ENCODE measurements at places on chromosomes 13 and 19.

DNA sequence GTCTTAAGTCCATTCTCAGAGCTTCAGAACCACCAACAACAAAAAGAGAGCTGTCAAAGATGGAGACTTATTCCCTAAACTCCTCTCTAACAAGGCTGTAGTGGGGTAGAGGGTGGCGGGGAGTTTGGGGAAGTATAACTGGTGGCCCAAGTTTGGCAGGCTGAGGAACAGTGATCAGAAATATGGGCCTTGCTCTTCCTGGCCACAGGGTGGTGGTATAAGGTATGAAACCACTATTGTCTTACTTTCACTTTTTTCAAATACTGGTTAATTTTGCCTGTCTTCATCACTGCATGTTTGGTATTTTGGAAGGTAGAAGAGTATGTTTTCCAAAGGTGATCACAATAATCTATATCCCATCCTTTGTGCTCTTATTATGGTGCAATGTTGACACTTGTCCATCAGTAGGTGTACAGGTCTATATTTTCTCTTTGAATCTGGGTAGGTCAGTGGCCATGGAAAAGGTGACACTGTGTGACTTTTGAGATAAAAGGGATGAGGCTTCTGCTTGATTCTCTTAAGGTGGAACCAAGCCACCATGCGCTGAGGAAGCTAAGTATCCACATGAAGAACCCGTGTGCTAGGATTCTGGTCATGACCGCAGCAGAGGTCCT is 23.2 kb upstream of the GPC5 start:
- no peak for DNase-seq

DNA sequence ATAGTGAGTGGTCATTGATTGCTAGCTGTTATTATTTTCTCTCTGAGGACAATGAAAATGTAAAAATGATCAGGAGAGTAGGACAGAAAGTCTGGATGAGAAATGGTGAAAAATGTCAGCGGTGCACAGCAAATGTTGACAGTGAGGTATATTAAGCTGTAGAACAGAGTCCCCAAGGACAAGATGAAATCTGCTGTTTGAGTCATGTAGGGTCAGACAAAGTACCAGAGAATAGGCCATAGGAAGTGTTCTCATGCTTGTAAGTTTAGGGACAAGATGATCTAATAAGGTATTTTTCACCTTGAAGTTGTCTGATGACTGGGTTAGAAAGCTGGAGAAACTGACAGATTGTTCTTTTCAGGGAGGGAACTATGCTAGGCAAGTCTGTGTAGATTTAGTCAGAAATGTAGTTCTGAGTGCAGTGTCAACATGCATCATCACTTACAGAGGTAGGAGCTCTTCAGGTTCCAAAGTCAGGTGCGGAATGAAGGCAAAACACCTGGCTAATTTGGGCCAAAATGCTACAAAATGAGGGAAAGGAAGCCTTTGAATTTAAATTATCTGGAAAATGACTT is 369.3 kb downstream of the DLEU7 start:
- no peak for DNase-seq

GRCh38 chr13:32300920-32301319 is 14.2 kb downstream of the ZAR1L start:
- DNase-seq = no peak

GRCh38 chr13:78680576-78681350 is 21.8 kb upstream of the OBI1 start:
- DNase-seq = no peak

GRCh38 chr19:10644260-10645007 is 9.7 kb upstream of the ILF3 start:
- DNase-seq = peak; percentile 81

DNA sequence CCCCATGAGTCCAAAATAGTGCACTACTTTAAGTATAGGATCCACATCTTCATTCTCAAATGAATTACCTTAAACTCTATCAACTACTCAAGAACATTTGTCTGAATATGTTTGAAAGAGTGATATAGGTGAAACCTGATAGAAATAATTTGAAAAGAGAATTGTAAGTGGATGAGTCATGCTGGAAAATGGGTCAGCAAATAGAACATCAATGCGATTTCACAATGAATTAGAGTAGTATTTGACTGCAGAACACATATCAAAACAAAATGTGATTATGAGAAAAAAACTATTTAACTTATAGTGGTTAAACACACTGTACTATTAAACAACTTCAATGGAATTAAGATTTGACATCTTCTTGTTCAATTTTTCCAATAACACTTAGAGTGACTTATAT is 300.6 kb upstream of the KLHL1 start:
- no peak for DNase-seq

DNA sequence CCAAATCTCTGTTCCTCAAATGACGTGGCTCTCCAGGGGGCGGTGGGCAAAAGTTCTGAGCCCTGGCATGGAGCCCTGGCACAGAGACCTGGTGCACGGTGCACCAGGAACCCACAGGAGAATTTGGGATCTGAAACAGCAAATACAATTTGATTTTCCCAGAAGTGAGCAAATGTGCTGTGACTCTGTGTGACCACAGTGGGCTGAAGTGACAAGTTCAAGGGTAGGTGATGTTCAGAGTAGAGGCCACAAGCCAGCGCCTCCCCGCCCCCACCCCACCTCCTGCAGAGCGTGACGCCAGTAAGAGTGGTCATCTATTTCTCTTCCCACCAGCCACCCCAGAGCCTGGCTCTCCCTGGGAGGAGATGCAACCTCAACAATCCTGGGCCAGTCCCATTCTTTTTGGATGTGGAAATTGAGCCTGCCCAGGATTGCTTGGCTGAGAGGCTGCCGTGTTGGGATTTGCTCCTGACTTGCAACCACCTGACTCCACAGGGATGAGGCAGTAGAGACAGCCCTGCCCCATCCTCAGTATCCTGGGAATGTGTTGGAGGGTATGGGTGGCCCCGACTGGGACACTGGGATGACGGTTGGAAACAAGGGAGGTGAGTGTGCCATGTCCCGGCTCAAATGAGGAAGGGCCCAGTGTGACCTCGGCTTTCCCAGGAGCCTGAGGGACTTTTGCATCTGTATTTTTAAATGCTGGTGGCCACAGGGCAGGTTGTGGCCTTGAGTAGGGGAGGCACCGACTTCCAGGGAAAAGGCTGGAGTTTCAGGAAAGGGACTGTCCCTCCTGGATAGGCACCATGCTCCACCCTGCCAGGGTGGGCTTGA is 11.1 kb upstream of the BCL3 start:
- no peak for DNase-seq

GRCh38 chr19:13026462-13027370 is 31.4 kb downstream of the NFIX start:
- DNase-seq = no peak

DNA sequence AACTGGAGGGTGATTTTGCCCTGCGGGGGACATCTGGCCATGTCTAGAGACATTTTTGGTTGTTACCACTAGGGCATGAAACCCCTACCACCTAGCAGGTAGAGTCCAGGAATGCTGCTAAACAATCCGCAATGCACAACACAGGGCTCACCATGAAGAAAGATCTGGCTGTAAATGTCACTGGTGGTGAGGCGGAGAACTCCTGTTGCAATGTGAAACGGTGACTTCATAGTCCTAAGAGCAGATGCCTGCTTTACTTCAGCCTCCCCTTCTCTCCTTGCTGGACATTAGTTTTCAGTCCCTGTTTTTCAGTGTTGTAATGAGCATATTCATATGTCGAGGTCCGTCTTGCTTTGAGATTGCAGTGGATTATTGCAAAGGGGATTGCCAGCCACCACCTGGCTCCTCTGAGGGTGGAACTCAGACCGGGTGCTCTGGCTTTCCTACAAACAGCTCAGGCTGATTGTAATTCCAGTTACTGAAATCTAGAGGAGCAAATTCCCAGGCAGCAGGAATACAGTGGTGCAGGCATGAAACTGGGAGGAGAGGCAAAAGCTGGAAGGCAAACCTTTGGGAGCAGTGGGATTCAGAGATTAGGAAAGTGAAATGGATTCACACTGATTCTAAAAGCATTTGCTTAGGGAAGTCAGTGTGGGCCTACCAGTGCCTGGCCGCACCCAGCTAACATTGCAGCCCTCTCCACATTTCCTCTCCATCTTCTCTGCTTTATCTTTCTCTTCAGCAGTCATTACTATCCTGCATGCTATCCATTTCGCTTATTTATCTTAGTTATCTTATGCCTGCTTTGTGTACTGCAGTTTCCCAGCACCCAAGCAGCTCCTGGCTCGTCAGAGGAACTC is 76.1 kb upstream of the PCDH8 start:
- DNase-seq = no peak

DNA sequence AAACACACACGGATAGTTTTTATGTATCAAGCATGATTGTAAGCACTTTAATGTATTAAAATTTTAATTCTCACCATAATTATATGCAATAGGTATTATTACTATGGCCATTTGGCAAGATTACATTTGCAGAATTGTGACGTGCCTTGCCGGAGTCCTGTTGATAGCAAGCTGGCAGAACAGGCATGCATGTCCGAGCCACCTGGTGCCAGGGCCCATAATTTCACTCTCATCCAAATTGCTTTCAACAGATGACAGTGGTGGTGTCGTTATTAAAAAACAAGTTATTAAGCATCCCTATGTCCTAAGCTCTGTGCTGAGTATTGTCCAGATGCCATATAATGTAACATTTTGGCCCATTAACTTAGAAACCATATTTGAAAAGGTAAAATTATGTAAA is 374.3 kb downstream of the FOXO1 start:
- DNase-seq = no peak

DNA sequence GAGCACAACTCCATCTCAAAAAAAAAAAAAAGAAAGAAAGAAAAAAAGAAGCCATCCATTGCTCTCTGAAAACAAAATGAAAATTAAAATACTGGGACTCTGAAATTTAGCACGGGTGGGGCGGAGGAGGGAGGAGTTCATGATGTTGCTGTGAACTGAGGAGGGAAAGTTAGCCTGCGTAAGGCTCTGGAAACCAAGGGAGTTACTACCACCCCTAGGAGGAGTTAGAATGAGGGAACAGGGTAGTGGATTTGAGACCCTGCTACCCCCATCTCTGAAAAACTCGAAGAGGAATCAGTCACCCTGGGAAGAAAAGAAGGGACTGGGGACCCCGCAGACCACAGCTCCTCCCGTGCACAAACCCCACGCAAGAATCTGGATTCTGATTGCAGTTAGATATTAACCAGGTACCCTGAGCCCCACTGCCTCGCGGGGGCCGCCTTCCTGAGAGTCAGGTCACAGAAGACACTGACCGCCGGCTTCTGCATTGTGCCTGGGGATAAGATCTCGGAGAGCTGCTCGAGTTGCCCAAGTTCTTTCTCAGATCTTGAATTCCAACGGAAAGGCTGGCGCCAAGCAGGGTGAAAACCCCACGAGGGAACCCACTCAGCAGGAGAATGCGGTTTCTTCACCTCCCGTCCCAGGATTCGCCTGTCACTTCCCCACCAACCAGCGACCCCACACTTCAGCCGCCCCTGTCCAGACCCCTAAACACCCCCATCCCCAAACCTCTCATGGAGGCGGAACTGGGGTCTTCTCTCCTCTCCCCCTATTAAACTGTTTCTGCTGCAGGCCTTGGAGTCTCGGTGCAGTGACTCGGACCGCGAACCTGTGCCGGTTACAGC is 870 bp downstream of the ZNF442 start:
- no peak for DNase-seq

GRCh38 chr19:5718037-5718578 is 1.8 kb downstream of the LONP1 start:
- no peak for DNase-seq

GRCh38 chr13:51840917-51841316 is 4.1 kb downstream of the TMEM272 start:
- no peak for DNase-seq

DNA sequence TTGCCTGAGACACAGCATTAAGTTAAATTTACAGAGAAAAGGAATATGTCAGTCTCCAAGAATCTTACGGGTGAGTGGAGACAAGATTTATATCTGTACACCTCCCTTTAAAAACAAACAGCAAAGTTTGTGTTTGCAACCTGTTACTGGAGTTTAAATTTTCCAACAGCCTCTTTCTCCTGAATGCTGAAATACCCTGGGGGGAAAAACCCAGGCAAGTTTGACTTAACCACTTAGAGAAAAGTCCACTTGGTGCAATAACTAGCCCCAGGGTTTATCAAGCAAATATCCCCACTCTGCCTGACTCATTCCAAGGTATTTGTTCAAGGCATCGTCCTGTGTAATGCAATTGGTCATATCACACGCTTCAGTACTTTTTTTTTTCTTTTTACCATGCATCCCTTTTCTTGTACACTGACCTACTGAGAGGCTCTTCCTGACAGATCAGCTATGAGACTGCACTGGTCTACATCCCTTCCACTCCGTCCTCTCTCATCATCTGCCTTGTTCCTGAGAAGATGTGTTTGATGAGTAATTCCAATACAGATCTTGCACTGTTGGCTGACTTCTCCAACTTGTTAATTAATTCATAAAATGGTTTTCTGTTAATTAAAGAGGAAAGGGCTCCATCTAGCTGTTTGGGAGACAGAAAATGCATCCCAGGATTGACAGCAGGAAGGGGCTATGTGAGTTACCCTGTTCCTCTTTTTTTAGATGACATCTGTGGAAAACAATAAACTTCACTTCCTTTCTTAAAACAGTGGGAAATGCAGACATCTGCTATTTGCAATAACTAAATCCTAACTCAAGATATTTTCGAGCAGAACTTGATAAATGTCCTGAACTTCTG is 212.5 kb upstream of the IRS2 start:
- DNase-seq = no peak

GRCh38 chr19:46924874-46925547 is 64.2 kb downstream of the ARHGAP35 start:
- no peak for DNase-seq

- DNase-seq = no peak
Measured at GRCh38 chr13:33070713-33071112, 54.5 kb downstream of the KL start.

- no peak for DNase-seq
Measured at GRCh38 chr13:105202354-105202753, 1333.1 kb downstream of the EFNB2 start.

- no peak for DNase-seq
Measured at GRCh38 chr13:62418872-62419271, 1003.2 kb upstream of the PCDH20 start.

- no peak for DNase-seq
Measured at GRCh38 chr13:97119943-97120342, 102.2 kb upstream of the MBNL2 start.

- no peak for DNase-seq
Measured at GRCh38 chr19:7482584-7483439, 6.0 kb downstream of the PEX11G start.

GRCh38 chr19:7861619-7862412 is 12.4 kb downstream of the PRR36 start:
- no peak for DNase-seq

DNA sequence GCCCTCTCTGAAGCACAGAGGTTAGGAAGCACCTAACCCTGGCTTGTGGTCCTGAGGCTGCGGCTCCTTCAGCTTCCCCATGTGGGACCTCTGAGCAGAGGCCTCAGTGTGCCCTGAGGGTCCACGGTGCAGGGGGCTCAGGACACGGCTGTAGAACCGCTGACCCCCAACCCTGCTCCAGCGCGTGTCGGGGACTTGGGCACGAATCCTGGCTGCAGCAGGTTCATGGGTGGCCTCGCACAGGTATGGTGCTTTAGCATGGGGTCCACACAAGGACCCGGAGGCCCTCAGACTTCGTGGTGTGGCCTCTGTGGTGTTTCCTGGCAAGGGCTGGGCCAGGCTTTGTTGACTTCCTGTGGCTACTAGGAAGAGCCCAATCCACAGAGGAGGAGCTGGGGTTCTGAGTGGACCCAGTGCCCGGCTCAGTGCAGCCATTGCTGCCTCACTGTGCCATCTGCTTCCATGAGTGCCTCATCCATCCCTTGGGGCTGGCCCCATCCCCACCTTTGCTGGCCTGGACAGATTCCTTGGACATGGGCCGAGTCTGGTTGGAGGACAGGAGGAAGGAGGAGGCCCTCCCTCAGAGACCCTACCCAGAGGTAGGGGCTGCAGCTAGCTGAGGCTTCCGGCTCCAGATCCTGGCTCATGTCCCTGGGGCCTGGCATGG is 24.5 kb downstream of the ZBTB7A start:
- DNase-seq = no peak

GRCh38 chr19:27745978-27746542 is 1466.9 kb downstream of the UQCRFS1 start:
- no peak for DNase-seq
